Activated CD4-positive, alpha-beta T cell treated with anti-CD3 and anti-CD28 coated beads, Interleukin-2, Interleukin-6, amounts not matched to agents 100 ng/mL and 50 ng/mL, durations not matched to agents 16 hours and 8 hours (primary cell): ENCODE measurements at places on chromosomes 11 and 22.

DNA sequence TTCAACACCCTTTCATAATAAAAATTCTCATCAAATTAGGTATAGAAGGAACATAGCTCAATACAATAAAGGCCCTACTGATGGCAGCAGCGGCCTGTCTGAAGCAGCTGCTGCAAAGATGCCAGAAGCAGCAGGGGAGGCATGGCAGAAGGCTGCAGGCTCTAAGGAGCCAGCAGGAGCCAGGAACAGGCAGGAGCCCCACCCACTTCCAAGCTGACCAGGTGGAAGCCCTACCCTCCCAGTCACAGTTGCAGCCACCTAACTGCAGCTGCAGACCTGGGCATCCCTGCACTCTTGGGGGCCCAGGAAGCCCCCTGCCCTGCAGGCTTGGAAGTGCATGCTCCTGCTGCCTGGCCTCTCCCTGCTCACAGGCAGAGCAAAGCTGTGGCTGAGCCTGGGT is 18.2 kb upstream of the OR6A2 start:
- DNase-seq, result no peak

DNA sequence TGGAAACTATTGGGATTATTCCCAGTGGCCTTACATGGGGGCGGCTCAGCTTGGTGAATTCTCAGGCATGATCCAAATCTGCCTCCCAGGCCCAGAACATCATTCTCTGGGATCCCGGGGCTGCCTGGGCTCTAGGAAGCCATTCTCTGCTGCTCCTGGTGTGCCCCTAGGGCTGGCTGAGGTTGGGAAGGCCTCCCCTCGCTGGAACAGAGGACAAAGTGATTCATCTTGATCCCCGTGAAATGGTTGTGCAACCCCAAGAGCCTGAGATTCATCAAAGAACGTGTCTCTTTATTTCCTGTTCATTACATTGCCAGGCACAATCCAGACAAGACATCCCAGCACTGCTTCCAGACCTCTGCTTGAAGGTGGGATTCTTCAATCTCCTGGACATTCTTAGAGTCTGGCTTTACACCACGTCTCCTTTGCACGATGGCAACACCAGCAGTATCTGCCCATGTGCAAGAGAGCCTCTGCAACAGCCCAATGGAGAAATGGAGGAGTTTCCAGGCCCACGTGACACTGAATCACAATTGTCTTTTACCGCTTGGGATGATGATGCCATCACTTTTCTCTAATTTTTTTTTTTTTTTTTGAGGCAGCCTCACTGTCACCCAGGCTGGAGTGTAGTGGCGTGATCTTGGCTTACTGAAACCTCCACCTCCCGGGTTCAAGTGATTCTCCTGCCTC is 52.3 kb downstream of the TST start:
- no peak for DNase-seq

DNA sequence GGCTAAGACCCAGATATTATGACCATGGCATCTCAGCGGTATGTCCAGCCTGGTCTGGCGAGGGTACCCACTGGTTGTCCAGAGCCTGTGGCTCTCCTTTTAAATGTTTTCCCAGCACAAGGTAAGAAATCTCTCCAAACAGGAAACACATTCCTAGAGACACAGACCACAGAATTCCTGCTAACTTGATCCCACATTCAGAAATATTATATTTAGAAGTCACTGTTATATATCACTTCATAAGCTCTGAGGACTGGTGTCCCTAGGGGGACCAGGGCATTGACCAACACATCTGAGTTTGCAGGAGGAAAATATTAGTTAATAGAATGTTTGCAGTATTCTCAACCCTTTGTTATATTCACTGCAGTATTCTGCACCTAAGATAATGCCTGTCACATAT is 23.1 kb downstream of the TMPRSS13 start:
- DNase-seq, result no peak

GRCh38 chr11:10474551-10474950 is 19.5 kb downstream of the AMPD3 start:
- no peak for DNase-seq

- no peak for DNase-seq
These were observed 1.3 kb downstream of the CSNK1E start for GRCh38 chr22:38315823-38316363.

- DNase-seq, result no peak
These were observed 187.7 kb downstream of the EFCAB6 start for GRCh38 chr22:43624144-43624998.

- DNase-seq, result no peak
These were observed 4.9 kb downstream of the SCGB1C1 start for GRCh38 chr11:197741-198235.

DNA sequence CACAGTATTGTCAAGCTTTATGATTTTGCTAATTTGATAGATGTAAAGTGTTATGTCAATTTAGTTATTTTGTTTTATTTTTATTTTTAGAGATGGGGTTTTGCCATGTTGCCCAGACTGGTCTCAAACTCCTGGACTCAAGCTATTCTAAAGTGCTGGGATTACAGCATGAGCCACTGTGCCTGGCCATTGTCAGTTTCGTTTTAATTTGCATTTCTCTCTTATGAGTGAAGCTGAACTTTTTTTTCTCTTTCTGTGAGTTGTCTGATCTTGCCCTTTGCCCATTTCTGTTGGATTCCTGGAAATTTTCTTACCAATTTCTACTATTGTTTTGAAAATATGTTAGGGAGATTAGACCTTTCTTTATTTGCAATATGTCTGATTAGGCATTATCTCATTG is 15.5 kb downstream of the NEU3 start:
- no peak for DNase-seq

GRCh38 chr22:35552196-35552842 is 11.7 kb downstream of the RASD2 start:
- DNase-seq, result peak; percentile 81

- no peak for DNase-seq
These were observed 777 bp downstream of the LTO1 start for GRCh38 chr11:69674267-69674885.

DNA sequence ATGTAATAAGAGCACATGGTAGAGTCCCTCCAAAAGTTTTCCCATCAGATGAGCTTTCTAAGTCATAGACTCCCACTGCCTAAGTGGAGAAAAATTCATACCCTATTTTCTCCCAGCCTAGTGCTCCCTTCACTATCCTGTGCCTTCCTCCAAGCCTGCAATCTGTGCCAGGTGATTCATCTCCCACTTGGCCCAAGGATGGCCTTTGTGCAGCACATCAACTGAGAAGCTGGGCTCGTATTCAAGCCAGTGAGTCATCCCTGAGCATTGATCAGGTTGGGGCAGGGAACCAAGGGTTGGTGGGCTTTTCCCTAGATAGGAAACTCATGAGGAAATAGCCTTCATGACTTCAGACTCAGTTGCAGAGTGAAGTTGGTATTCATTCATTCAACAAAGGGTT is 64.6 kb downstream of the PANX1 start:
- DNase-seq, result no peak

DNA sequence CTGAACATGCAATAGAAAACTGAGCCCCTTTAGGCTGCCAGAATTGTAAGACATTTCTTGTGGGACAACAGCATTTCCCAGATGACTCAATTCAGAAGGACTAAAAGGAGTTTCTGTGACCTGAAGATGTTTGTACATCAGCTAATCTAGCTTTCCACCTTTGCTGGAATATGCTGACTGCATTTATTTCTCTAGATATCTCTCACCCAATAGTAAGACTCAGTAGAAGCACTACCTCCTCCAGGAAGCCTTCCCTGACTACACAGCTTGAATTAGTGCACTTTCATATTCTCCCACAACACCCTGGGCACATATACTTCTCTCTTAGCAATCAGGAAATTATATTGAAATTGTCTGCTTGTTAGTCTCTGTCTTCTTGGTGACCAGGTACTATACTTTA is 98.1 kb upstream of the BLID start:
- DNase-seq, result no peak
